ENCODE measurements at places on chromosomes 2 and 18. TPM values are rescaled to one million over a fixed set of nuclear protein-coding genes. Genes with fewer than 3 reads are reported as not detected.

The DES gene
- 0.38 TPM for total RNA-seq

The ALPP gene
- not detected for total RNA-seq

- no peak for DNase-seq
Measured at GRCh38 chr2:176747506-176747905, 465.1 kb upstream of the HNRNPA3 start.

The CTAGE1 gene
- not detected for total RNA-seq

The UBR3 gene
- total RNA-seq, result 25.5 TPM

The DSG4 gene
- total RNA-seq, result not detected

DNA sequence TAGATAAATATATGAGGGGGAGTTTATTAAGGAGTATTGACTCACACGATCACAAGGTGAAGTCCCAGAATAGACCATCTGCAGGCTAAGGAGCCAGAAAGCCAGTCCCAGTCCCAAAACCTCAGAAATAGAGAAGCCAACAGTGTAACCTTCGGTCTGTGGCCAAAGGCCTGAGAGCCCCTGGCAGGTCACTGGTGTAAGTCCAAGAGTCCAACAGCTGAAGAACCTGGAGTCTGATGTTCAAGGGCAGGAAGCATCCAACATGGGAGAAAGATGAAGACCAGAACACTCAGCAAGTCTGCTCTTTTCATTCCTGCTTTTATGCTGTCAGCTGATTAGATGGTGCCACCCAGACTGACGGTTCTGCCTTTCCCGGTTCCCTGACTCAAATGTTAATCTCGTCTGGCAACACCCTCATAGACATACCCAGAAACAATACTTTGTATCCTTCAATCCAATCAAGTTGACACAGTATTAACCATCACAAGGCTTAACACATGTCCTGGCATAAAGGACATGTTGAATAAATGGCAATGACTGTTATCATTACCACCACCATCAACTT lies 56.7 kb downstream of the MAPK4 start:
- DNase-seq, result no peak

The FASTKD1 gene
- 45.4 TPM for total RNA-seq

- no peak for DNase-seq
Measured at GRCh38 chr2:69505710-69506109, 68.5 kb upstream of the NFU1 start.

The INHBB gene
- total RNA-seq, result 0.07 TPM

DNA sequence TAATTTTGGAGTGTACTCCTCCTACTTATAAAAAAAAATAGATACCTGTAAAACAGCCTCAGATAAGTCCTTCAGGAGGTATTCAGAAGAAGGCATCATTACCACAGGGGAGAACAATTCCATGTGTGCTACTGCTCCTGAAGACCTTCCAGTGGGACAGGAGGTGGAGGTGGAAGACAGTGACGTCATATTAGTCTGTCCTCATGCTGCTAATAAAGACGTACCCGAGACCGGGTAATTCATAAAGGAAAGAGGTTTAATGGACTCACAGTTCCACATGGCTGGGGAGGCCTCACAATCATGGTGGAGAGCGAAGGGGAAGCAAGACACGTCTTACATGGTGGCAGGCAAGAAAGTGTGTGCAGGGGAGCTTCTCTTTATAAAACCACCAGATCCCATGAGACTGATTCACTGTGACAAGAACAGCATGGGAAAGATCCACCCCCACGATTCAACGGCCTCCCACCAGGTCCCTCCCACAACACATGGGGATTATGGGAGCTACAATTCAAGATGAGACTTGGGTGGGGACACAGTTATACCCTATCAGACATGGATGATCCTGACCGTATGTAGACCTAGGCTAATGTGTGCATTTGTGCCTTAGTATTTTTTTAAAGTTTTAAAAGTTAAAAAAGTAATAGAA lies 98.4 kb downstream of the NDUFA10 start:
- peak; percentile 12 for DNase-seq

The MIB1 gene
- 42.0 TPM for total RNA-seq

DNA sequence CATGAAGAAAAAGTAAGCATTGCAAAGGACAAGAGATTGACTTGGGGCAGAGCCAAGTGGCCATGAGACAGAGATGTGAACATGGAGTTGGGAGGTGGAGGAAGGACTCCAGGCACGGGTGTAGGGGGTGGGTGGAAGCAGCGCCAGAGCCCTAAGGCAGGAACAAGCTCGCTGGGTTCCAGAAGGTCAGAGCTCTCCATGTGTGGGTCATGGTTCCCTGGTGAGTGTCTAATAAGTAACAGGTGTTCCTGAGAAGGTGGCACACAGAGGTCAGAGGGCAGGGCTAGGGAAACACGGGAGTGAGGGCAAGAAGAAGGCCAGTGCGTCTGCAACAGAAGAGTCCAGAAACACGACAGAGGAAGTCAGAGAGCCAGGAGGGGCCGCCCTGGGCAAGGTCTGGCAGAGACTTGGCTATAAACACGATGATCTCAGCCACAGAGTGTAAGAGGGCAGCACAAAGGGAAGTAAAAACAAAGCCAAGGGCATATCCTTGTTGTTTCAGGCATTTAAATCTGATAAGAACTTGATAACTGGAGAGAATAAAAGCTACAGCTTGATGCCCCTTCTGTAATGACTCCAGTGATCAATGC lies 260.8 kb downstream of the TGIF1 start:
- DNase-seq, result no peak

- peak; percentile 4 for DNase-seq
Measured at GRCh38 chr18:74139888-74140287, 7.7 kb downstream of the FBXO15 start.

- no peak for DNase-seq
Measured at GRCh38 chr2:10371441-10372196, 68.9 kb downstream of the HPCAL1 start.

All from NCI-H460 (cell line).